Ureter (tissue), 1 donor: ENCODE measurements at places on chromosomes 6 and 20. TPM values are rescaled to one million over a fixed set of nuclear protein-coding genes. Genes with fewer than 3 reads are reported as not detected.

DNA sequence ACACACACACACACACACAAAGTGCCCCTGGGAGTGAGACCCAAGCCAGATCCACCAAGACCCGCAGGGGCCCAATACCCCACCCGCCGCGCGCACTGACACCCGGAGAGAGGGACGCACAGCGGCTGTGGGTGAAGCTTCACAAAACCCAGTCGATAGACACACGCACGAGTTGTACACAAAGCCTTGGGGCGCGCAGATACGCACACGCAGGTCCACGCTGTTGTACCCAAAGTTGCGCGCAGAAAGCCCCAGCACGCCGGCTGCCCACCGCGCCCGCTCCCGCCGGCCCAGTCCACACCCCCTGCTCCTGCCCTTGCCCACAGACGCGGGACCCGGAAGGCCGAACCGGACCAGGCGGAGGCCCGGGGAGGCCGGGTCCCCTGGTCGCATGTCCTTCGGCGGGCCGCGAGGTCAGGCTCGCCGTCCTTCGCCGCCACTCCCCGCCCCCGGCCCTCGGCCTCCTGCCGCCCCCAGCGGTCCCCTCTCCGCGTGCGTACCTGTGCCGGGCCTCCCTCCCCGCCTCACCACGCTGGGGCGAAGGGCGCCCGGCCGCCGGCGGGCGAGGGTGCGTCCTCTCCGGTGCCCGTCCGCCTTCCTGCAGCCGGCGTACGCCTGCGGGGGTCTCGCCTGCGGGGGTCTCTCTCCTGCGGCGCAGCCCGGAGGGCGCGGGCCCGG is at the start of gene TMEM74B:
Gene TMEM74B, minus strand, starts transcription at position 344 of the 678 bp plus-strand sequence. CDS start 1,180 bp downstream, outside the sequence.
- DNase-seq, result no peak

CTCFL gene
- total RNA-seq, result not detected

GSTA3 gene
- total RNA-seq, result not detected

DNA sequence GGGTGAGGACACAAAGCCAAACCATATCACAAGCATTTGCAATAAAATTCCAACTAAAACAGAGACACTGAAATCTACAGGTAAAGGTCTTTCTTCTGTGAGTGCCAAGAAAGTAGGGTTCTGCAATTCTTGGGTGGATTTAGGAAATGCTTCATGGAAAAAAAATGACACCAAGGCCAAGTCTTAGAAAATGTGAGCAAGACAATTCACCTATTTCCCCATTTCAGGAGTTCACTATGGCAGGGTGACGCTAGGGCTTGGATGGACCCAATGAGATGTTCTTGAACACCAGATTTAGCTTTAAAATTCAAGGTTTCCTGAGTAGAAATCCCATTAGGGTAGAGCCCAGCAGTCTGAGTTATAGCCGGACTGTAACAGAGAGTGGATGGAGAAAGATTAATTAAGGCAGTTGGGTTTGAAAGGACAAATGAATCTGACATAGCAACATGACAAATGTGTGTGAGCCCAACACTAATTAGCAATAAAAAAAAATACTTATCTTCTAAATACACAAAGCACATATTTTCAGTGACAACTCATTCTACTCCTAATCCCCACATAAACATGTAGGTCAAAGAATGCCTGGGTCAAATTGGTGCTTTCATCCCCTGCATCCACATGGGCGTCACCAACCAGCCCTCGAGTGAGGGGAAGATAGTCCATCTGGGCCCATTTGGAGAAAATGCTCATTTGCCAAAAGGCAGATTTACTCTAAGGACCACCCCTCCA is 180.4 kb upstream of the JARID2 start:
- DNase-seq, result no peak

TMEM74B gene
- total RNA-seq, result 3.6 TPM

ZNF341 gene
- 4.8 TPM for total RNA-seq

GRCh38 chr6:16841241-16841640 is 80.0 kb upstream of the ATXN1 start:
- DNase-seq, result no peak

ACTR5 gene
- total RNA-seq, result 8.9 TPM

FAM83C gene
- 4.0 TPM for total RNA-seq

DNA sequence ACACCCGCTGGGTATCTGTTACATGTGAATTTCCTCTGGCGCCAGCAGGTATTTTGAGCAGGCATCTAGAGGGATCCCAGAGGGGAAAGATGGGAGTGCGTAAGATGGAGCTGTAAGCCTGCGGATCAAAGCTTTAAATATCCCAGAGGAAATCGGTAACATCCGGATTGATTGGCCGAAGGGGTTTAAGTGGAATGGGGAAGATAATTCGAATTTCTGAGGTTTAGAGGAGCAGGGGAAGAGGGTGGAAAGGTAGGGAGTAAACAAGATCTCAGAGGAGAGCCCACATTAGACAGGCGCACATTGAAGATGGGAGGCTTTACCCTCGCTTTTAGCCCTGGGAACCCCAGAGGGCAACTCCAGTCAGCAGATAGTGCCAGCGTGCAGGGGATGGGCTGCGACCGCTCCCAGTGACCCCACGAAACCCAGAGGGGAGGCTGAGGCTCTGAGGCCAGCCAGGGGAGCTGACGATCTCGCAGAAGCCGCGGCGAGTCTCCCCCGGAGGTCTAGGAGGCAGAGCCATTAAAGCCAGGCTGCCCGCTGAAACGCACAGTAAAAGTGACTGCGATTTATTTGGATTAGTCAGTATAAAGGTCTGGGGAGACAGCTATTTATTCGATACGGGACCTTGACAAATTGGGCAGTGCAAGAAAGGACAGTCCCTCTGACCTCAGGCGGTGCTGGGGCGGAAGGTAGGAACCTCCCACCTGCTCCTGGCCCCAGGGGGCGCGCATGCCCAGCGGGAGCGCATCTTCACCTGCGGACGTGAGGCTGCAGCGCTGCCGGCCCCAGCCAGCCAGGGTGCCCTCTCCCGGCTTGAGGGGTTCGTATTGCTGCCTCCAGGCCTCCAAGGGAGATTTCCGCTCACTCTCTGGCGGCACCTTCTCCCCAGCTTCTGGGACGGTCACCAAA is 34.3 kb upstream of the TCF21 start:
- DNase-seq, result no peak

TRIM15 gene
- not detected for total RNA-seq

TP53TG5 gene
- 1.2 TPM for total RNA-seq

ZHX3 gene
- total RNA-seq, result 49.3 TPM

DNA sequence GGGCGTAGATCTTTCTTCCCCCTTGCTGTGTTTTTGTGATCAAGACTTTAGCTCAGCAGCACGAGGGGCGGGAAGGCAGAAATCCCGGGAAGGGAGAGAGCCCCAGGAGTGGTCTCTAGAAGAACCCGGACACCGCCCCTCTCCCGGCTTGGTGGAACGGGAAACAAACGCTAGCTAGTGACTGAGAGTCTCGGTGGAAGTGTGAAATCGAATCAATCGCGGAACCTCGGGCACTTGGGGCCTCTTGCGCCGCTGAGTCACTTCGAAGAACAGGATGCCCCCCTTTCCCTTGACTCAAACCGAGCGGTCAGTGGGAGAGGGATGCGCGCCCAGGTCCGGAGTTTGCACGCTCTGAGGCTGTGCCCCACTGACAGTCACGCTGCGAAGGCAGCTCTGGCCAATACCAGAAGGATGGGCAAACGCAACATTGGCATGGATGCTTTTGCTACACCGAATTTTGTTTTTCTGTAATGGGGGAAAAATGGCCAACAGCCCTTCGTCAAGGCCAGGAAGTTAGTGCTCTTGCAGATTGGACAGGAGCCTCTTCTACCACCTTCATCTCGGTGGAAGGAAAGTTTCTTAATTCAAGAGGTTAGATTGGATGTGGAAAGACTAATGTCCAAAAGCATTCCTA is 1.6 kb upstream of the OLIG3 start:
- DNase-seq, result no peak

RHAG gene
- total RNA-seq, result not detected

DNA sequence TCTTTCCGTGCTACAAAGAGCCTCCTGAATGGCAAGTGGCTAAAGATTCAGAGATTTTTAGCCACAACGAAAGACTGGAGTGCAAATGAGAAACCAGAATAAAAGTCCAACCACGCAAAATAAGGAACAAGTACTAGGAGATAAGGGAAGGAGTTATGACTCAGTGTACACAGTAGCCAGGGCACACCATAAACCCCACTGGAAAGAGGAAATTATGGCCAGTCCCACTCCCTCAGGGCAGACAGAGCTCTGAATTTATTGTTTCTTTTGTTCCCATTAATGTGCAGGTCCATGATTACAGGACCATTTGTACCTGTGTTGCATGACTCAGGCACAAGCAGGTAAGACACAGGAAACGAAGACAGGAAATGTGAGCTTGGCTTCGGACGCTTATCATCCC is 150.3 kb upstream of the PREP start:
- no peak for DNase-seq

FAM120B gene
- total RNA-seq, result 54.5 TPM

DNA sequence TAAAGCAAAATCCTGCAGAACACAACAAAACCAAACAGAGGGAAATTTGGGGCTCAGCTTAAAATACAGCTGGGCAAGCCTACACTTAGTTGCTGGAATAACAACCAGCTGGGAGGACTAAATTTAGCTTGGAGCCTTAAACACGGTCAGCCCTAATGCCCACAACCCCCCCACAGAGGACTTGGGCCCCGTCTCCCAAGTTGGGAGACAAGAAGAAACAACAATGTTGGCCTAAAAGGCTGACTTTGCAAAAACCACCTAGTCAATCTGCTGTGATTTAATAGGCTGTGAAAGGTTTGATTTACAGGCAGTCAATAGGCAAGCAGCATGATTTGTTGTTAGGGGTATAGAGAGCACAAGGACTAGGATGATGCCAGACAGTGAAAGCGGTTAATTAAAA is 40.3 kb upstream of the ARMC2 start:
- no peak for DNase-seq

DNA sequence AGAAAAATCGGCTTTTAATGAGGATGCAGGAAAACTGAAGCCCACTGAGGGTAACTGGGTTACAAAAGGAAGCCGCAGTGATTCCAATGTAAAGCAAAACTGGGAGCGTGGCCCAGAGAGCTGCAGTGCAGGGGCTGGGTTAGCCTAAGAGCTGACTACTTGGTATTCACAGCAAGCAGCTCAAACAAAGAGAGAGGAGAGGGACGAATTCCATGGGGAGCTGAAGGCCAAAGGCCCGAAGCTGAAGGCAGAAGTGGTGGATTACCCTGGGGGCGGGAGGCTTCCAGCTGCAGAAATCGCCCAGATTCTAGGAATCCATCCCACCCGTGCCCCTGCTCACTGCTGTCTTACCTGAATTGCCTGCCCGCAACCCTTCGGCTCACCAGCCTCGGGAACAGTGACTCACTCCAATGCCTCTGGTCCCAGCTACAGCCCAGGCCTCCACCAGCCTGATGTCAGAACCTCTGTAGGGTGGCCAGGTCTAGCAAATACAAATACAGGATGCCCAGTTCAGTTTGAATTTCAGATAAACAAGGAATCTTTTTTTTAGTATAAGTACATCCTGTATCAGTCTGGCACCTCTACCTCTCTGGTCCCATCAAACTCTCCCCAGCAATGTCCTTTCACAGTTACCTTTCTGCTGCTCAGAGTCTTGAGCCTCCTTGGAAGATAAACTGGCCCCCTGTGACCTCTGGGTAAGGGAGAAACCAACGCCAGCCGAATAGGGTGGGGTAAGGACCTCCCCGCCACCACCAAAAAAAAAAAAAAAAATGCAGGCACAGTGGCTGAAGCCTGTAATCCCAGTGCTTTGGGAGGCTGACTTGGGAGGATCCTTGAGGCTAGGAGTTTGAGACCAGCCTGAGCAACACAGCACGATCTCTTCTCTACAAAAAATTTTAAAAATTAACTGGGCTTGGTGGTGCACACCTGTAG is 14.6 kb upstream of the ZMYND8 start:
- no peak for DNase-seq

PRPH2 gene
- 0.91 TPM for total RNA-seq

DNA sequence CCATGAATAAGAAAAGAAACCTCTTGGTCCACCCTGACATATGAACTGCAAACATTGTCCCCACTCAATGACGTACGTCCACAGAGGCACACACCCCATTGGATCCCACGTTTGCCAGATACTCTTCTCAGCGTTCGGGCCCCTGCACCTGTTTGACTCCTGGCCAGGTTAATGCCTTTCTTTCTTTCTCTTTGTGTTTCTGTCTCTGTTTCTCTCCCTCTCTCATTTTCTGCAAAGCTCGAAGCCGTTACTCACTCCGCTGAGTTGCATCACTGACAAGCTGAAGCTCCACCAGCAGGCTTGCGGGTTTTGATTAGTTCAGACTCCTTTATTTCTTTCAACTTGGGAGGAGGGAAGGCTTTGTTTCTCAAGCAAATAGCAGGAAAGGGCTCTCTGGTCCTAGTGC is 135.5 kb upstream of the SUPT3H start:
- DNase-seq, result no peak

DNA sequence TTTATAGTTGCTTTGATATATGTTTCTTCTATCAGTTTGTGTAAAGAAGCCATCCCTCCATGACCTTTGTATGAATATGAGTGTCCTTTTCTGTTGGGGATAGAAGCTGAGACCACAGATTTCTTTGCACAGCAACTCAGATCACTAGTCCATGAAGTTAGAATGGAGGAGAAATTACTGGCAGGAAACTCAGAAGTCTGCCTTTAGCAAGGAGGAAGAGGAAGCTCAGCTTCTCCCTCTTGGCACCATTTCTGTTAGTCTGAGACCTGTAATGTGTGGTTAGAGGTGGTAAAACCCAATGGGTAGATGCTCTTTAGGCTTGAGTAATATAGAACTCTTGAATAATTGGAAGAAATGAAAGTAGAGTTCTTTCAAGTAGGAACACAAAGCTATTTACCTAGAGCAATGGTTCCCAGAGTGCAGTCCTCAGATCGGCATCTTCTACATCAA is 995.3 kb upstream of the FLRT3 start:
- DNase-seq, result no peak

DNA sequence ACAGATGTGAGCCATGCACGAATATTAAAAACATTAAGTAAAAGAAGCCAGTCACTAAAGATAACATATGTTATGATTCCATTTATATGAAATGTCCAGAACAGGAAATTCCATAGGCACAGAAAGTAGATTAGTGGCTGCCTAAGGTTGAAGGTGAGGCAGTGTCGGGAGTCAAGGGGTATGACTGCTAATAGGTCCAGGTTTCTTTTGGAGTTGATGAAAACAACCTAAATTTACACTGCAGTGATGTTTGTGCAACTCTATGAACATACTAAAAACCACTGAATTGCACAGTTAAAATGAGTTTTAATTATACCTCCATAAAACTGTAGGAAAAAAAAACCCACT is 14.4 kb downstream of the SRPK1 start:
- DNase-seq, result no peak

SNAP91 gene
- 0.83 TPM for total RNA-seq

RAD21L1 gene
- not detected for total RNA-seq

DNA sequence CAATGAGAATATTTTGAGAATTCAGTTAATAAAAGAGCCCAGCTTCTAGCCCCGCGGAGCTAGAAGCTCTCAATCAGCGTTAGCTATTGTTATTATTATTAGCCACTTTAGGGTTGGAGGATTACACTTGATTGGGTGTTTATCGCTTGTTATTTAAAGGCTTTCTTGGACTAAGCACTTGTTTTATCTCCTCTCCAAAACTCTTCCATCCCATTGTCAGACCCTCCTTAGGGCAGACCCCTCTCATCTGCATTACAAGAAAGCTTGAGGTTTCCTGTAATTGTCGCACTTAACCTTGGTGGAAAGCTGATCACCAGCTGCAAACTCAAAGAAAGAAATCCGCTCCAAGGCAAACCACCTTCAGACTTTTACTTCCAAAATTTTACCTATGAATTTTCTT is 4.8 kb downstream of the DPPA5 start:
- DNase-seq, result no peak

- no peak for DNase-seq
These were observed at the start of gene IPCEF1 for GRCh38 chr6:154356690-154357089. TSS of gene IPCEF1 (minus strand) at chr6:154356803. CDS start at chr6:154265947, 90,856 bp downstream.

GRCh38 chr6:97288188-97288587 is 5.2 kb upstream of the MMS22L start:
- no peak for DNase-seq

COL10A1 gene
- total RNA-seq, result not detected

GRCh38 chr6:3660473-3660872 is 91.0 kb downstream of the PXDC1 start:
- DNase-seq, result no peak
